ENCODE measurements at places on chromosomes 12 and 14. TPM values are rescaled to one million over a fixed set of nuclear protein-coding genes. Genes with fewer than 3 reads are reported as not detected.
A peak's percentile ranks its signal among the peaks of the same experiment; 100 is the strongest.

GLIPR1 gene
- 6.8 TPM for total RNA-seq

PIK3C2G gene
- 72.4 TPM for total RNA-seq

USP44 gene
- not detected for total RNA-seq

TPH2 gene
- not detected for total RNA-seq

GRCh38 chr14:86683561-86683960 is 1153.6 kb downstream of the FLRT2 start:
- no peaks in the 10 kb centered on the region for H3K27me3 ChIP-seq
- no peaks in the 10 kb centered on the region for H3K36me3 ChIP-seq
- DNase-seq = no peak
- H3K4me3 ChIP-seq = no peak overlapping the region
- H3K4me1 ChIP-seq = no peaks in the 10 kb centered on the region
- H3K27ac ChIP-seq = no peak overlapping the region

- H3K4me1 ChIP-seq = peaks cover 97% of the 10 kb centered on the region
- no peaks in the 10 kb centered on the region for H3K27me3 ChIP-seq
- H3K36me3 ChIP-seq = peaks cover 28% of the 10 kb centered on the region
- DNase-seq = no peak
Observed at GRCh38 chr14:73742520-73743238, 28.5 kb upstream of the PNMA1 start.

- no peaks in the 10 kb centered on the region for H3K27me3 ChIP-seq
- no peaks in the 10 kb centered on the region for H3K36me3 ChIP-seq
- H3K4me1 ChIP-seq = no peaks in the 10 kb centered on the region
- H3K4me3 ChIP-seq = peak overlapping the region; percentile 66
Observed at GRCh38 chr12:99985631-99986030, 895 bp upstream of the ANKS1B start.

DNA sequence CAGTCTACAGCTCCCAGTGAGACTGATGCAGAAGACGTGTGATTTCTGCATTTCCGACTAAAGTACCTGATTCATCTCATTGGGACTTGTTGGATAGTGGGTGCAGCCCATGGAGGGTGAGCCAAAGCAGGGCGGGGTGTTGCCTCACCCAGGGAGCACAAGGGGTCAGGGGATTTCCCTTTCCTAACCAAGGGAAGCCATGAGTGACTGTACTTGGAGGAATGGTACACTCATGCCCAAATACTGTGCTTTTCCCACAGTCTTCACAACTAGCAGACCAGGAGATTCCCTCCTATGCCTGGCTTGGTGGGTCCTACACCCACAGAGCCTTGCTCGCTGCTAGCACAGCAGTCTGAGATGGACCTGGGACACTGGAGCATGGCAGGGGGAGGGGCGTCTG is 21.0 kb upstream of the ABCC9 start:
- no peak for DNase-seq
- no peaks in the 10 kb centered on the region for H3K4me1 ChIP-seq
- H3K36me3 ChIP-seq = no peaks in the 10 kb centered on the region
- H3K27me3 ChIP-seq = no peaks in the 10 kb centered on the region
- no peak overlapping the region for H3K4me3 ChIP-seq
